ENCODE measurements at places on chromosomes 3 and 15.

DNA sequence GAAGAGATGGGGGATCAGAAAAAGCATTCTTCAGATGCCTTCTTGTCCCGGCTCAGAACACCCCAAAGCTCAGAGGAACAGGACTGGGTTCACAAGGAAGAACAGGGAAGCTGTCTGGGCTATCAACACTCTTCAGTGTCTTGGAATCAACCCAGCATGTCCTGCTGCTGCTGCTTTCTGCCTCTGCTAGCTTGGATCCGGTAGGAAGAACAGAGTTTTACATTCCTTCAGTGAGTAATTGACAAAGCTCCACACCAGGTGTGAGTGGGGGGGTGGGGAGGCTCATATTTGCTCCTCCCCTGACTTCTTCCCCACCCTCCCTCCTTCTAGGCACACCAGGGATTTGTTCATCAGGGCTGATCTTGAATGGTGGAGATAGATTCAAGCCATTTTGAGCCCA lies 13.1 kb upstream of the ETV5 start:
- no peak for DNase-seq

DNA sequence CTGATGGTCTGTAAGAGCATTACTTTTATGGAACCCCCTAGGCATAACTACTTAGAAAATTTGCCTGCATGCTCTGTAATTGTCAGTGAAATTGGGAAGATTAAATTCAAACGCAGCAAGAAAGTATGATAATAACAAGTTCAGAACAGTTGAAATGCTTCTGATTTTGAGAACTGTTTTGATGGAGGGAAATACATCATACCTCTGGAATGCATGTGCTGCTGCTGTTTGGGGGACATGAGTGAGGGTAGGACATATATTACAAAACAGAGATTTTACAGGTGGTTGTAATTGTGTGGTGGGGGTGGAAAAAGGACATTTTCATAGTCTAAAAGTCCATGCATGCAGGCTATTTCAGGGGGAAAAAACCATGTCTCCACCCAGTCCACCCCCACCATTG lies 135.0 kb upstream of the DPH6 start:
- no peak for DNase-seq

DNA sequence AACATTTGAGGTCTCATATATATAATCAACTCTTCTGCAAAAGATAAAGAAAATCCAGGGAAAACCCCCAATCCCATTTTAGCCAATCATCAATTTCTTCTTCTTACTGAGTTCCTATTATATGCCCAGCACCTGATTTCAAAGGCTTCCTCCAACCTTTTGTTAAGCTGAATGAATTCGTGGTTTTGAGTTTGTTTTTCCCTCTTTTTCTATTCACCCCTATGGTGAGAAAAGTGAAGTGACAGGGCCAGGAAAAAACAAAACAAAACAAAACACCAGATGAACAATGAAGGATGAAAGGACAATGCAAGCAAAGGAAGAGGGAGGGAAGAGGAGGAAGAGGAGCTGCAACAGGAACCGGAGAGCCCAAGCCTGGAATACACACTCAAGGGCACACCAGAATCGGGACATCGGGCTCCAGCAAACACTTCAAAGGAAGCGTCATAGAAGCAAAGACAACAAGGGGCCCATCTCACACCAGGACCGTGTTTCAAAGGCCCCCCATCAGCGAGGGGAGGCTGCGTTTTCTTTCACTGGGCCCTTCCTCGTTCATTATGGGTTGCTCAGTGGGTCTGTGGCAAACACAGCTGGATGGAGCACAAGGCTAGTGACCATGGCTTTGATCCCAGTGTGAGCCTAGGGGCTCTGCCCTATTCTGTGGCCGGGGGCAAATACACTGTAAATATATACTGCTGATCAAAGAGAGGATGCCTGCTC lies 50.2 kb downstream of the VGLL4 start:
- DNase-seq = no peak

DNA sequence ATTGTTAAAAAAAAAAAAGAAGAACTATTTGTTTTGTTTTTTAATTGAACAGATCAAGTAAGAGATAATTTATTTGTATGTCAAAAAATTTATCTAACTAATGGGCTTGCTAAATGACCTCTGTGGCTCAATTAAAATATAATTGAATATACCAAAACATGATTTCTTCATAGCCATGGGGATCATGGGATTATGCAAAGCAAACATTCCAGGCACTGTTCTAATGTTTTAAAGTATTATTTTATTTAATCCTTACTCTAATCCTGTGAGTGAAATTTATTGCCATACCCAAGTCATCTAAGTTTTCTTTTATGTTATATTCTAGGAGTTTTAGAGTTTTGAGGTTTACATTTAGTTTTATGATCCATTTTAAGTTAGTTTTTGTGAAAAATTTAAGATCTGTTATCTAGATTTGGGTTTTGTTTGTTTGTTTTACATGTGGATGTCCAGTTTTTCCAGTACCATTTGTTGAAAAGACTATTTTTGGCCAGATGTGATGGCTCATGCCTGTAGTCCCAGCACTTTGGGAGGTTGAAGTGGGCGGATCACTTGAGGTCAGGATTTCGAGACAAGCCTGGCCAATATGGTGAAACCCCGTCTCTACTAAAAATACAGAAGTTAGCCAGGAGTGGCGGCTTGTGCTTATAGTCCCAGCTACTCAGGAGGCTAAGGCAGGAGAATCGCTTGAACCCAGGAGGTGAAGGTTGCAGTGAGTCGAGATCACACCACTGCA lies 52.3 kb upstream of the CNOT10 start:
- DNase-seq = no peak

- peak; percentile 30 for DNase-seq
Observed at GRCh38 chr3:13879946-13880810, at the start of gene WNT7A. Gene WNT7A, minus strand, starts transcription at chr3:13880071. Its CDS starts 255 bp downstream, at chr3:13879816.

DNA sequence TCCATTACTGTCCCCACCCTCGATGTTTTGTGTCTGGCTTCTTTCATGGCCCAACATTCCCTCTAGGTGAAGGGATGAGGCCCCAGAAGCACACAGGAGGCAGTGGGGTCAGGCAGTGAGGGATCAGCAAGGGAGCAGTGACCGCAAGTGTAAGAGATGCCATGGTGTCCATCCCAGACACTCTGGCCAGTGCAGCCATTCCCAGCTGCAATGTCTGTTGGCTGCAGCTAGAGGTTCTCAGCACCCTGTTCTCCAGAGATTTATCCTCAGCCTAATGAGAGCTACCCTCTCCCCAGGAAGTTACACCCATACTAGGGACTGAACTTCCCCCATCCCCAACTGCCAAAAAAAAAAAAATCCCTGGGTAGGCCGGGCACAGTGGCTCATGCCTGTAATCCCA lies 40.2 kb downstream of the TRANK1 start:
- no peak for DNase-seq

DNA sequence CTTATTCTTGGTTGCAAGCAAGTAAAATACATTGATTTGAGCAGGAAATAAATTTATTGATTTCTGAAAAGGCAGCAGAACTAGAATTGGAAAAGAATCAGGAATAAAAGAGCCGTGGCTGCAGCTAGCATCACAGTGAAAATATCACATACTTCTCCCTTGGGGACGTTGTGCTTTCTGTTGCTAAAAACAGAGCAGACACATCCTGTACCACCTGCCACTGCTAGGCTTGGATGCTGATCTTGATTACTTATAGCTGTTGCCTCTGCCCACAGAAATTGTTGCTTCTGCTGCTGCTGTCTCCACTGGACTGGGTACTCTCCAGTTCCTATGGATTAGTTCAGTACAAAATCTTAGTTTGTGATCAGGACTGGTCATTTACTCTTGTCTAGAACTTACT lies 283.8 kb downstream of the C3orf38 start:
- DNase-seq = no peak

GRCh38 chr15:94670438-94671034 lies 439.2 kb downstream of the MCTP2 start:
- DNase-seq = no peak

- no peak for DNase-seq
Observed at GRCh38 chr3:194840661-194841514, 155.2 kb downstream of the FAM43A start.

DNA sequence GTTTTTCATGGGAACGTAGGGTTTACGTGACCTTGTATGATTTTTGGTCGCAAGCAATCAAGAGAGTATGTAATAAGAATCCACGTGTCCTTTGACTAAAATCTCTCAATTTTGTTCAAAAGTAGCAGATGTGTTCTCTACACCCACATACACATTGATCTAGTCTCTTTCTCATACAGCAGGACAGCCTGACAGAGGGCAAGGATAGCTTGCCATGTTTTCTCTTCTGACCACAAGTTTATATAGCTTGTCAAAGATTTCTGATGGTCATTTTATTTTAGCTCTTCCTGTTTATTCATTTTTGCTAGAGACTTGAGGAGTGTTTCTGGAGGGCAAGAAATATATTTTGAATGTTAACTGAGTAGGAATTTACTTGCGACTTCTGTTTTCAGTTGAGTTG lies 570.2 kb upstream of the ALCAM start:
- DNase-seq = no peak

DNA sequence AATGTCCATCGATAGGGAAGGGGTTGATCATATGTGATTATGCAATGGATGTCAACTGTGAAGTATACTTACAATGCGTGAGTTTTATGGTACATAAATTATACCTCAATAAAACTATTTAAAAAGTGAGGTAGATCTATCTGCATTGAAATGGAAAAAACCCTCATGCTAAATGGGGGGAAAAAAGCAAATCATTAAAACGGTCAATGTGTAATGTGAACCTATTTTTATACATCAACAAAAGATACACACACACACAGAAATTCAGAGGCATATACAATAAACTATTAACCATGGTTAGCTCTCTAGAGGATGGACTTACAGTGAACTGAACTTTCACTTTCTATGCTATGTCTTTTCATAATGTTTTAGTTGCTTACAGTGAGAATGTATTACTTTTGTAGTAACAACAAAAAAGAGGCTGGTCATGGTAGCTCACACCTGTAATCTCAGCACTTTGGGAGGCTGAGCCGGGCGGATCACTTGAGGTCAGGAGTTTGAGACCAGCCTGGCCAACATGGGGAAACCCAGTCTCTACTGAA lies 23.1 kb downstream of the STIMATE start:
- DNase-seq = no peak

DNA sequence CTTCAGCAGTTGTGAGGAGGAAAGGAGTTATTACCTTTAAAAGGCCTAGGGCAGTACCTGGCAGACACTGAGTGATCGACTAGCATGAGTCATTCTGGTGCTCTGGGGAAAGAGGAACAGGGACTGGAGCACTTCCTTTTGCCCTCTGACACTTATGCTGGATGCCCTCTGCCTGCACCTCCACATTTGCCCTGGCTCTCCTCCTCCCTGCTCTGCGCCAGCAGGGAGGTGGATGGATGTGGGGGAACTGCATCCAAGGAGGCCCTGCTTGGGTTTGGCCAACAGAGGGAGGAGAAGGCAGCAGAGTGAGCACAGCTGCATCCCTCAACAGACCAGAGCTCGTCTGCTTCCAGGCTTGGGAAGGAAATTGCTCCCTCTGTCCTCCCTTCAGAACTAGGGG lies 75.0 kb downstream of the SEMA5B start:
- no peak for DNase-seq

GRCh38 chr3:100682056-100682853 lies 27.0 kb upstream of the TFG start:
- DNase-seq = no peak

DNA sequence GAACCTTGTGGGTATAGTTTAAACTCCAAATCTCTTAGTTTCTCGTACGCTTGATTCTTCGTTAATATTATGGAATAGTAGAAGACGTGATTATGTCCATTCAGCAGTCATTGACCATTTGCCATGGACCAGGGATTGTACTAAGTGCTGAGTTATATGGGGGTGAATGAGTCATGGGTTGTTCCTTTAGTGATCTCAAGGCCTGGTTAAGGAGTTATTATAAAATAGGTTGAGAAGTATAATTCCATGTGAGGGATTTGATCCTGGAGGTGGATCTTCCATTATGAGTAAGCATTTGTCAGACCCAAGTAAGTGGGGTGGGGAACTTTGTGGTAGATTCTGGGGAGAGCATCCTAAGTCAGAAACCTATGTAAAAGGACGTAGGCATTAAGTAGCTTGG lies 15.4 kb downstream of the NR2C2 start:
- DNase-seq = no peak

Data from stimulated activated CD4-positive, alpha-beta T cell treated with anti-CD3 and anti-CD28 coated beads, Interleukin-1b, Interleukin-23, amount 100 ng/mL, for 1 hour (primary cell).